ENCODE measurements at places on chromosomes 16 and 17.

DNA sequence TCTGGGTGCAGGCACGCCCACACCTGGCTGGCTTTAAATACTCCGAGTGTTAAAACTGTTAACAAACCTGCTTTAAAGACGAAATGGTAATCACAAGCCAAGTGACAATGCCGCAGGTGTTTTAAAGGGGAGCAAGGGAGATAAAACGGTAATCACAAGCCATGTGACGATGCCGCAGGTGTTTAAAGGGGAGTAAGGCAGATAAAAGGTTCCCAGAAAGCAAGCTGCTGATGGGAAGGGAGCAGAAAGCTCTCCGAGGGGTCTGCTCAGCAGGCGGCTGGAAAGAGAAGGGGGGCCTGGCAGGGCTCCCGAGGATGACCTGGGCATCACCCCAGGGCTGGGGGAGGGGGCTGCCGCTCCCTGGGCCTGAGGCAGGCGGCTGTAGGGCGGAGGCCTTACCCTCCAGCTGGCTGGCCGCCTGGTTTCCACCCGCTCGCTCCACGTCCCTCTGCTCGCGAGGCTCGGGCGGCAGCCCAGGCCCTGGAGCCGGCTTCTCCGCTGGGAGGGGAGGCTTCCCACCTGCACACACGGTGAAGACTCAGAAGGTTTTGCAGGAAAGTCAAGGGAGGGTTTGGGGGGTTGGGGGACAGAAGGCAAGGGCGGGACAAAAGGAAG, 12.1 kb downstream of the NDUFAF8 start:
- DNase-seq, result no peak

GRCh38 chr17:27531469-27531961, 75.3 kb downstream of the KSR1 start:
- DNase-seq, result no peak

DNA sequence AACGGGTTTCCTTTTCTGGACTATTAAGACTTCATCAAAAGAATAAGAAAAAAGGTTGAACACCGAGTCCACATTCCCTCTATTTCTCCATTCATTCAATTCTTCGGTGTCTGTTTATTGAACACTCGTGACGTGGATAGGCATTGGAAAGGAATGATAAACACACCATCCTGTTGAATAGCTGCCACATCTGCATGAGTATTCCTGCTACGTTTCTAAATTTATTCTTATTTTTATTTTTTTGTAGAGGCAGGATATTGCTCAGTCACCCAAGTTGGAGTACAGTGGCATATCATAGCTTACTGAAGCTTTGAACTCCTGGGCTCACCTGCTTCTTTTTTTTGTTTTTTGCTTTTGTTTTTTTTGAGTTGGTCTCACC, 80.8 kb upstream of the CIBAR2 start:
- DNase-seq, result no peak

DNA sequence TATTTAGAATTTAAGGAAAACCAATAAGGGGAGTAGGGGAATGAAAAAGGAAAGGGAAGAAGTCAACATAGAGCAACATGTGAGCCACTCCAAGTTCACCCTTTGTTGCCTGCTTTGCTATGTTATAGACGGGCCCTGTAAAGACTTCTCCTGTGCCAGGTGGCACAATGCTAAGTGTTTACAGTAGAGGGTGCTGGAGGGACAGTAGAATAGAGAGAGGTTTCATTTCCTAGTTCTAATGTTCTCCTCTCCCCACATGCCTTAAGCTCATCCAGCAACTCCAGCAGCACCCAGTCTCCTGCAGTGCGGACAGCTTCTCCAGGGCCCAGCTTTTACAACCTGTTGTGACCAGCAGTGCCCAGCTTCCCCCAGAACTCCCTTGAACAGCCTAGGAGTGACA, 468.0 kb downstream of the HS3ST3B1 start:
- no peak for DNase-seq

- peak; percentile 92 for DNase-seq
Observed at GRCh38 chr17:14061666-14062560, 7.4 kb upstream of the COX10 start.

DNA sequence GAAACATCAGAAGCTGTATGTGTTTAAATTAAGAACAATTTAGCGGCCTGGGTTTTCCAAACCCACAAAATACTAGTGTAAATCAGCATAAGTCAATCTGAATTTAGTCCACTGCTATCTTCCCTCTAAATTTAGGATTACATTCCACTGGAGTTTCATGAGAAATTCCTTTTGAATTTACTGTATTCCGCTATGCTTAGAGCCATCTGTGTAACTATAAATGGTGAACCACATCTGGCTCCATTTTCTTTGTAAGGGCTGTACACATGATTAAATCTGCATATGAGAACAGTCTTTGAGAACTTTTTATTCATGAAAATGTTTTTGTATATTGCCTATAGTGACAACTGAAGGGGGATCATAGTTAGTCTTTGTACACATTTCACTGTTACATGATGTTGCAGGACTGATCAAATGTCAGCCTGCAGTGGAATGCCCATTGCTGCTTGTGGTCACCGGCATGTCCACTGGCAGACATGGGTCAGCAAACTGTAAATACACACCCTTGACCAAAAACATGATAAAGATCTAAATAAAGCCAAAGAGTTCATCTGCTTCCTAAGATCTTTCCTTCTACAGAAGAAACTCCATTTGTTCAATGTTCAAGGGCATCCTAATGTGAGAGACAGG, 36.8 kb downstream of the RPGRIP1L start:
- DNase-seq, result no peak

DNA sequence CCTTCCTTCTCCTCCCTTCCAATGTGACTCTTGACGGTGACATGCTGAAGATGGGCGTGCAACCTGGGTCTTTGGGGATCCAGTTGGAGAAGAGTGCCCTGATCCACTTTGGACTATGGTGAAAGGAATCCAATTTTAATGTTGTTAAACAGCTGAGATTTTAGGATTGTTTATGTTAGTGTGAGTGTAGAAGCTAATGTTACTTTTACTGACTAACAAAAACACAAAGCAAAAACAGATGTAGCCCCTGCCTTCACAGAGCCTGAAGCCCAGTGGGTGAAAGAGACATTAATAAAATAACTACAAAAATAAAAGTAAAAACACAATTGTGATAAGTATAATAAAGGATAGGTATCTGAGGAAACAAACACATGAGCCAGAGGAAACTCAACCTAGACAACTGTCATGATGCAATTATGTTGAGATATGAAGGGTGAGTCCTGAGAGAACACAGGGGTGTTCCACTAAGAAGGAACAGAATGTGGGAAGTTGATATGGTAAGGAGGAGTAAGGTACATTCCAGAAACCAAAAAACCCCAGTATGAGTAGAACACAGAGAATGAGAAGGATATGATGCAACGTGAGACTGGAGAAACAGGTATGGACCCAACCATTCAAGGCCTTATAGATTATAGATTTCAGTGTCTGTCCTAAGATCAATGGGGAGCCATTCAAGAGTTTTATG, 115.1 kb upstream of the PMFBP1 start:
- no peak for DNase-seq

- no peak for DNase-seq
Observed at GRCh38 chr17:13582776-13583547, 18.8 kb downstream of the HS3ST3A1 start.

DNA sequence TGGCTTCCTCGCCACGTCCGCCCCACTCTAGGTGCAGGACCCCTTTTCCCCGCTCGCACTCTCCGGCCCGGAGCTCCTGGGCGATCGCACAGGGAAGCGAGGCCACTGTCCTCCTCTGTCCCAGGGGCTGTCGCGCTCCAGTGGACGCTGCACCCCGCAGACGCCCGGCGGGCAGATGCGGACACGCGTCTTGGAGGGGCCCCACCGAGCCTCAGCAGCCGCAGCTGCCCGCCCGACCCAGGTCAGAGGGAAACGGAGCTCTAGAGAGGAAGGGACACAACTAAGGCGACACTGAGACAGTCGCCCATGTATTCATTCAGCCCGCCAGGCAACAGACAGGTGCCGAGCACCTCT, 726 bp upstream of the SLC13A5 start:
- DNase-seq, result no peak

DNA sequence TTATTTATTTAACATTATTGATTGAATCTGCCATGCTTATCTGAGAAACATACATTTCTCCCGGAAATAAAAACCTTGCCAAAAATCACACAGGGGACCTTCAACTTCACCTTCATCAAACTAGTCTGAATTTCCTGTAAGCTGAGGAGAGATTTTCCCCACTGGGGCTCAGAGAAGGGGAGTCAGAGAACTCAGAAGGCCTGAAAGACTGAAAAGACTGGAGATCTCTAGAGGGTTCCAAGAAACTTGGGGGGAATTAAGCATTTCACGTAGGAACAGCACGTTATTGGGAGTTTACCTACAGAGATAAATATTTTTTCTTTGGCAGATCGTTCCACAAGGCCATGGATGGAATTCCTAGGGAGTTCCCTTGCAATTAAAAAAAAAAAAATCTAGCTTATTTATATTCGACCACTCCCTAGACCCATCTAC, 528 bp upstream of the NOL11 start:
- DNase-seq, result no peak

GRCh38 chr16:27945233-27945973, 118.1 kb downstream of the GSG1L start:
- no peak for DNase-seq

DNA sequence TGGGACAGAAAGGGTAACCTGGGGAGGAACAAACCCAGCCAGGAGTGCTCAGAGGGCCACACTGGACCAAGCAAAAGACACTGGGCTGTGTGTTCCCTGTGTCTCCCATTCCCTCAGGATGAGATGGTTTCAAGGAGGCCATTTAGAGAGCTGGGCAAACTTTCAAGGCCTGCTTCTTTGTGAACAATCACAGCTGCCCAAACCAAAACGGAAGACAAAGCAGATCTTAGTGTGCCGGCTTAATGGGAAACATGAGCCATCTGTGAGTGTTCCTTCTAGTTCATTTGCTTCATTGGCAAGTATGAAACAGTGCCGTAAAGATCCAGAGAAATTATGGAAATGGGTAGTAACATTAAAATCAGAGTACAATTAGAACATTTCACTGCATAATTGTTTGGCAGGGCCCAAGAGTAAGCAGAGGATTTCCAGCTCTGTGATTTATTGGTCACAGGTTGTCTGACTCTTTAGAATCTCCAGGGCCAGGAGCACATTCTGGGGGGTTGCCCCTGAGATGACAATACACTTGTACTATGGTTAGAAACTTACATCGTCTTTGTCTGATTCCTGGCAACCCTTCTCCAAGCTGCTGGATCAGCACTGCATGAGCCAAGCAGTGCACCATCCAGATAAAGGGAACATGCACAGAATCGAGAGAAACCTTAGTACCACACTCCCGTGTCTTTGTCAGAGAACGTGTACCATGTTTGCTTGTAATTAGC, 412.1 kb downstream of the RBFOX1 start:
- no peak for DNase-seq

GRCh38 chr17:43598357-43599045, 52.4 kb upstream of the ETV4 start:
- no peak for DNase-seq

DNA sequence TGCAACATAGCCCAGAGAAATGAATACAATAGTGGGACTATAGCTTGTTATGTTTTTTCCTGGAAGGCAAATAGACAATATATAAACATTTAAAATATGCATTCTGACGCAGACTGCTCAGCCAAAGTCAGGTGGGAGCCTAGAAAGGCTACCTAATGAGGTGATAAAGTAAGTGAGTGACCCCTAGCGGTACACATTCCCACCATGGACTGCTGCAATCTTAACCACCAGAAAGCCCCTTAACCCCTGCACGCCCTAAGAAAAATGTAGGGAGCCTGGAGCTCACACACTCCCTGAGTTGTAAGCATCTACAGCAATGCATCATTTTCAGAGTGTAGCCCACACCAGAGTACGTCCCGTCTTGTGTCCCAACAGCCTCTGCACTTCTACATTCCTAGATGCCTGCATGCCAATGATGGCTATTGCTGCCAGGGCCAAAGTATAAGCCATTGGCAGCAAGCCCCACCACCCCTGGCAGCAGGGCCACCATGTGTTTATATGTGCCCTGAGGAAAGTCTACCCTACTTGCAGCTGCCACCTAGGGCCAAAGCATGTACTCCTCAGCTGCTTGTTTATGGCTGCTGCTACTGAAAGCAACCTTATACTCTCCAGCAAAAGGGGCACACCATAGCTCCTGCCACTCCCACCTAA, 127.6 kb downstream of the KIF2B start:
- no peak for DNase-seq

GRCh38 chr16:49604602-49605001, 231.0 kb downstream of the C16orf78 start:
- DNase-seq, result no peak

DNA sequence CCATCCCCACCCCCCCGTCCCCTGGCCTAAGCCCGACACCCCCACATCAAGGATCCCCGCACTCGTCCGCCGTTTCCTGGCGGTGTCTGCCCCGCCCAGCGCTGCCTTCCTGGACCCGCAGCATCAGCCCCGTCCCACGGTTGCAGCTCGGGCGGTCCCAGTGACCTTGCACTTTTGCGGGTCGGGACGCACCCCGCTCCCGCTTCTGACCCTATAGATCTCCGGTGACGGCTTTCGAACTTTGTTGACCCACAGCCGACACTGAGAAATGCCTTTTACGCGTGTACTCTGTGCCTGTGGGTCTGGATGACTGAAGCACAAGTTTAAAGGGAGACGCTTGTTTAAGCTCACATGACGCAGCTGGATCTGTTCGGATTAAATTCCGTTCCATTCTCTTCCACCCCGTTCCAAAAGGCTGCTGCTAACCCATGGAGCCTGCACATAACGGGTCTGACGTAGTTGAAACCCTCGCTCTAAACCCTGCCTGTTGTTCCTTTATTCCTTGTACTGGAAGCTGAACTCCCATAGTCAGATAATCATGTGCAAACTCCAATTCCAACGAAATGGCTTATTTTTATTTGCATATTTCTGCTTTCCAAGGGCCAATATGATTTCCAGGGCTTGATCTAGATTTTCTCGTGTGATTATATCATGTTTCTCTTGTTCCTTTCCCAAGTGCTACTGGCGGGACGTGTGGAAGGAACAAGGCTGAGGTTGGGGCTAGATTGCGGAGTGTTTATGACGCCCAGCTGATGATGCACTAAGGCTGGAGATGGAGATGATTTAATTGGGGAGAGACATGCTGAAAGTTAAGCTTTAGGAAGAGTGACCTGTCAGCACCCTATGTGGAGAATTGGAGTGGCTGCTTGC, 834 bp downstream of the FLYWCH1 start:
- peak; percentile 75 for DNase-seq

DNA sequence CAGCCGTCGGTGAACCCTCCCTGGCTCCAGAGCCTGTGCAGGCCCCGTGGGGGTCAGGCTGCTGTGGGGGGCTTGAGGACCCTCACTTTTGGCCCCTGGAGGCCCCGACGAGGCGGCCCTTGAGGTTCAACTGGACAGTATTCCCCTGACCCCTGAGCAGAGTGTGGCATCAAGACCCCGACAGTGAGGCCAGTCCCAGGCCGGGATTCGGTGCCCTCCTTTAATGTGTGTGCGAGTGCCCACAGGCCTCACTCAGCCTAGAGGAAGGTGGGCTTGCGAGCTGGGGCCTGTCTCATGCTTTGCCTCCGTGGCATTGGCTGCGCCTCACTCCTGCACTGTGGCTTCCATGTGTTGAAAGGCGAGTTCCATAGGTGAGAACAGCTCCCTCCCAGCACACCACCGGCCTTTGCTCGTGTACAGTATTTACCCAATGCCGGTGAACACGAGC, 94.5 kb downstream of the METRNL start:
- DNase-seq, result no peak

- peak; percentile 48 for DNase-seq
Observed at GRCh38 chr17:27760069-27760885, 40.1 kb downstream of the NOS2 start.
